Activated CD4-positive, CD25-positive, alpha-beta regulatory T cell (primary cell): ENCODE measurements at places on chromosomes 1 and 21.

DNA sequence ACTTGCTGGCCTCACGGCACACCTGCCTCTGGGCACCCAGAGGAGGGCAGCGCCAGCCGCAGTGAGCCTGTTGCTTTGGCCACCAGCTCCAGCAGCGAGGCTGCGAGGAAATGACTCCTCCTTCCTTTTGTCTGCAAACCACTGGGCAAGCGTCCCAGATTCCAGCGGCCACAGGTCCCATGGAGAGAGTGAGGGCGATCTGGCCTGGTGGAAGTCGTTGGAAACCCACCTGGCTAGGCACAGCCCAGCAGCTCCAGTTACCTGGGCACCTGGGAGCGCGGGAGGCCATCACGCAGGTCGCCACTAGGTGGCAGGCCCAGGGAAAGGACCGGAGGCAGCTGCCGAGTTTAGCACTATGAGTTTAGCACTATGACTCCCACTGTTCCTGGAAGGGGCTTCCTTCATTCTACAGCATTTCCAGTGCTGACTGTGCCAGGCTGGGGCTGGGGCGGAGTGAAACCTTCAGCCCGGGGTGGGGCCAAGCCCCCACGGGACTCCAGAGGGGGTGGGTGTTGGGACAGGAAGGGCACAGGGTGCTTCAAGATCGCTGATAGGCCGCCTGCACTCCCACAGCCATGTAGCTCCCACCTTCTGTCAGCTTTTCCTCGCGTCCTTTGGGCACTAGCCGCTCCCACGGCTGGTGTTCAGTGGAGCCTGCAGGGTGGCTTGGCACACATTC, 1.1 kb upstream of the ESPN start:
- DNase-seq, result peak; percentile 45

DNA sequence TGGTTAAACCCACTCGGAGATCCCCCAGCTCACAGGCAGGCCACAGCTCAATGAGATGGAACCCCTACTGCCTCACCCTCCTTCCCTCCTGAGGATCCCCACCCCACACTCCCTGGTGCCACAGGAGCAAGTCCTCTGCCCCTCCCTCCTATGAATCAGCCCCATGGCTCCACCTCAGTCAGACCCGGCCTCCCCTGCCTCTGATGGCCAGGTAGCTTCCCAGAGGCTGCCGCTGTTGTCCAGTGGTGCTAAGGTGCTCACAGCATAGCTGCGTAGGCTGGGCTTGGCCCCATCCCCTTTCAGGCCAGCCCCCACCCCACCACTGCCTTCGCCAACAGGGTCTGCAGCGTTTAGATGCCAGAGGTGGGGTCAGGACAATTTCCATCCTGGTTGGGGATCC, 98.5 kb upstream of the IGSF21 start:
- no peak for DNase-seq

- DNase-seq, result no peak
Measured at GRCh38 chr21:45131537-45131999, 57.2 kb downstream of the ADARB1 start.

DNA sequence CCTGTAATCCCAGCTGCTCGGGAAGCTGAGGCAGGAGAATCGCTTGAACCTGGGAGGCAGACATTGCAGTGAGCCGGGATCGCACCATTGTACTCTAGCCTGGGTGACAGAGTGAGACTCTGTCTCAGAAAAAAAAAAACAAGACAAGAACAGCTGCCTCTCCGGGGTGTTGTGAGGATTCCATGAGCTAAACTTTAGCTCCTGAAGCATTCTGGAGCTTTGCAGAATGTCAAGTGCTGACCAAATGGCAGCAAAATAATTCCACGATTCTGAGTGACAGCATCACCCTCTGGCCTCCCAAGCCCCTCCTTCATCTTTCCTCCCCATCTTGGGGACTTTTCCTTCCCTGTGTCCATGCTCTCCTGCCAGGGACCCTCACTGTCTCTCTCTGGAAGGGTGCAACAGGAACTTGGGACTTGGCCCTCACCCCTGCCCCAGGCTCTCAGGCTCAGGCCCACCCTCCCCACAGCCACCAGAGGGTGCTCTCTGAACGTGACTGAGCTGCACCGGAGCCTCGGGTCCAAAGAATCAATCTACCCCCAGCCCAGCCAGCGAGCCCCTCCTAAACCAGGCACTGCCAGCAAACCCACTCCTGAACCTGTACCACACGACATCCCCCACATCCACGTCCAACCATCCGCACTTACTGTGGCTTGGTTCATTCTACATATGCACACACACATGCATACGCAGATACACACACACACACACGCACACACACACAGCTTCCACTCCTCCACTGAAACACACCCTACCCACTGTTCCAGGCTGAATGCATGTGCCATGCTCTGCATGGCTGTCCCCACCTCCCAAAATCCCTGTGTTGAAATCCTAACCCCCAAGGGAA, 45.7 kb downstream of the ACOT7 start:
- no peak for DNase-seq

DNA sequence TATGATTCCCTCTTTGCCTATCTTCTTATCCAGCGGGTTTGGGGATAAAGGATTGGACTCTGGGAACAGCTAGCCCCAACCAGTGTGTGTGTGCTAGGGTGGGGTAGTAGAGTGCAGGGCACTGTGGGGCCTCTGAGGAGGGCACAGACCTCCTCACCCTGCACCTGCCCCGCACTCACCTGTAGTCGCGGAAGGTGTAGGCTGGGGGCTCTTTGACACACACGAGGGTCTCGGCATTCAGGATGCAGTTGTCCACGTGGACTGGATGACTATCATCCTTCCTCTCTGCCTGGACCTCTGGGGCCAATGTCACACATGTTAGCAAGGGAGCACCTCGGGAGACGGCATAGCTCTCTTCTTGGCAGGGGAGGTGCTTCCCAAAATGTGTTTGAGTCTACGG, 8.0 kb upstream of the CLDN19 start:
- no peak for DNase-seq

GRCh38 chr1:193435781-193436180, 249.4 kb upstream of the B3GALT2 start:
- no peak for DNase-seq

- DNase-seq, result no peak
Measured at GRCh38 chr1:222767152-222767571, 30.2 kb downstream of the FAM177B start.

- DNase-seq, result no peak
Measured at GRCh38 chr1:14380408-14380807, 218.1 kb upstream of the KAZN start.

DNA sequence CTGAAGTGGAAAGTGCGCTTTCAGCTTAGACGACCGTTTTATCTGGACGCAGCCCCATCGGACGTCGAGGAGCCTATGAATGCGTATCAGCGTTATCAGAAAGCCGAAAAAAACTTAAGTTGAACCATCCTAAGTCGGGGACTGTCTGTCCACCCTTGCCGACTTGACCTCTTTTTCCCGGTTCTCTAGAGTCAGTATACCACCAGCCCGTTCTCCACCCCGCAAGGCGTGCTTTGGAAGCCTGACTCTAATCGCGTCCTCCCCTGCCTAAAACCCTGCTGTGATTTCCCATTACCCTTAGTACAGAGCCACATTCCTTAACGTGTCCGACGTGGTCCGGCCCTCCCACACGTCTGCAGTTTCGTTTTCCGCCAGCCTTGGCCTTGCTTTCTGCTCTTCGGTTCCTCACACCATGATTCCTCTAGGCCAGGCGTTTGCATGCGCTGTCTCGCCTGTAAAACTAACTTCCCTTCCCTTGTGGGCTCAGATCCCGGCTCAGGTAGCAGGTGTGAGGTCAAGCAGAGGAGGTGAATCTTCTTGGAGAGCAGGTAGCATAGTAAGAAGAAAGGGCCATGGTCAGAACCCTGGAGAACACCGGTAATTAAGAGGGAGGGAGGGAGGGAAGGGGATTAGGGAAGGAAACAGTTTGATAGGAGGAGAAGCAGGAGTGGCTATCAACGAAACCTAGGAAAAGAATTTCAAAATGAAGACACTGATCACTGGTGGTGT, 865 bp downstream of the ADPRS start:
- no peak for DNase-seq

GRCh38 chr1:109160071-109160840, 46.3 kb downstream of the ELAPOR1 start:
- DNase-seq, result no peak

DNA sequence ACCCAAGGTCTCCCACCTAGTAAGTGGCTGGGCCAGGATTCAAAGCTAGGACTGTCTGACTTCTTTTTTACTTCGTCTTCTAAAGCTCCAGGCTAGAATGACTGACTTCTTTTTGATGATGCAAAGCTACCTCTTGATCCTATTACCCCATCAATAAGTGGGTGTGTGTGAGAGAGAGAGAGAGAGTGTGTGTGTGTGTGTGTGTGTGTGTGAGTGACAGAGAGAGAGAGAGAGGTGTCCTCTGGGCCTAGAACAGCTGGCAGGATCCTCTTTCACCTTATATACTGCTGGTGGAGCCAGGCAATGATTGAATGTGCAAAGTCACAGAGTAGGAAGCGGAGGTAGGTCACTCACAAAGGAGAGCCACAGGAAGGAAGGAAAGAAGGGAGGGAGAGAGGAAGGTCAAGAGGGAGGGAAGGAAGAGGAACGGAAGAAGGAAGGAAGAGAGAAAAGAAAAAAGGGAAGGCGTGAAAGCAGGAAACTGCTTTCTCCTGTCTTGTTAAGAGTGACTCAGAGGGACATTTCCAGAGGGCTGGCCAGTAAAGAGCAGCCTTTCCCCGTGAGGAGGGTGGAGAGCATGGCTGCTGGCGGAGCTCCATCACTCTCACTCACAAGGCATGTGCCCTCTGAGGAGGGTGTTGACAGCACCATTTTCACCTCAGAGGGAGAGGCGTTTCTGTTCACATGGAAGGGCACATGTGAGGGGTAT, 68.9 kb downstream of the CDC7 start:
- no peak for DNase-seq

DNA sequence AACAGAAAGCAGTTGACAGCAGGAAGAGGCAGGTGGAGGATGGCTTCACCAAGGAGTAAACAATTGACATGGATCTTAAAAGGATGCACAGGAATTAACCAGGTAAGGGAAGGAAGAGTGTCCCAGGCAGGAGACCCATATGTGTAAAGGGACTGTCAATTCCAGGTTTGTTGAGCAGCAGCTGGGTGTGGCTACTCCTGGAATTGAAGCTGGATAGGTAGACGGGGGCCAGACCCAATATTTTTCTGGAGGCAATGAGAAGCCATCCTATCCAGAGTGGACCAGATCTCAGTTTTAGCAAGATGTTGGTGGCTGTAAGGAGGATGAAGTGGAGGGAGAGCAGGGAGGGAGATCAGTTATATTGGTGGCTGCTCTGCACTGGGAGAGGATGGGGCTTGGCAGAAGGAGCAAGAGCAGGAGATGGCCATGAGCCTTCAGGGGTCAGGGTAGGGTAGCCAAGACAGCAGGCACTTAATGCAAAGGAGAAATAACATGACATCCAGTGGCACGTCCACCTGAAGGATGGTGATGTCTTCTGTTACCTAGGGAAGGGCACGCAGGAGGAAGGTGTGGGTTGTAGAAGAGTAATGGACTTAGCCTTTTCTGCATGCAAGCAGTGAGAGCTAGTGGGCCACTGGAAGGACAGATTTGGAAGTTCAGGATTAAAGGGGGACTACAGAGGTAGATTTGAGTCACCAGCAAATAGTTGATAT, 146.7 kb upstream of the HMGB4 start:
- no peak for DNase-seq

DNA sequence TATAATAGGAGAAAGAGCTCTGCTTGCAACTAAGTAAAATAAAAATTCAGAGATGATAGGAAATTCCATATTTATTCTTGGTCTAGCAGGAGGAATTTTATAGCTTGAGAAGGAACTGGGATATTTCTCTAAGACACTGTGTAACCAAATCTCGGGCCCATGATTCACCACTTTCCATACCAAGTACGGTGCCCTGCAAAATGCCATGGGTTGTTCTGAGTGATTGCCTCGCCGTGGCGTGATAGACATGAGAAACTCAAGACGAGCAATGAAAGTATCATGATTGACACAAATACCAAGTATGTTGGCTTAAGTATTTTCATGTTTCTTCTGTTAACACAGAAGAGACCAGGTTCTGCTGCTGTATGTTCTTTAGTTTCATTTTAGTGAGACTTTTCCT, 167.2 kb downstream of the LMO4 start:
- DNase-seq, result no peak
